ENCODE measurements at places on chromosomes 2 and 18. TPM values are rescaled to one million over a fixed set of nuclear protein-coding genes. Genes with fewer than 3 reads are reported as not detected.

NIFK gene
- 47.8 TPM for total RNA-seq

- H3K4me1 ChIP-seq = no peaks in the 10 kb centered on the region
- no peak overlapping the region for H3K4me3 ChIP-seq
- no peaks in the 10 kb centered on the region for H3K27me3 ChIP-seq
Observed at GRCh38 chr2:168730344-168730743, 72.1 kb upstream of the NOSTRIN start.

DNA sequence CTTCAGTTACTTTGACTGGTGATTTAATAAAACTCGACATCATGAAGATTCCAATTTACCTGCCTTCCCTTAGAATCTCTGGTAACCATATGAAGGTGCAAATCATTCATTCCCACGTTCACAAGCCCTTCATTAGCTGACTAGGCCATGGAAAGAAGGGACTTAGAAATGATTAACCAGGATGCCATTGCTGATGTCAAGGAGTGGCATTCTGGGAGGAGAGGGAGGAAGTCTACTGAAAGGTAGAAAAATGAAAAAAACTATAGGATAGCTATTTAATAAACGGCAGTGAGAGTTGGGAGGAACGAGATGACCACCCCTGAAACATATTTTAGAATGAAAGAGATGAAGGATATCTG, 1.4 kb downstream of the ATIC start:
- H3K4me3 ChIP-seq = no peak overlapping the region
- no peak overlapping the region for H3K27ac ChIP-seq
- H3K27me3 ChIP-seq = no peaks in the 10 kb centered on the region
- 0 out of 2 replicates have a peak, but pooled peaks cover 3% of the 10 kb centered on the region for H3K4me1 ChIP-seq
- peaks cover 4% of the 10 kb centered on the region for H3K36me3 ChIP-seq

SPATS2L gene
- 145 TPM for total RNA-seq

DNA sequence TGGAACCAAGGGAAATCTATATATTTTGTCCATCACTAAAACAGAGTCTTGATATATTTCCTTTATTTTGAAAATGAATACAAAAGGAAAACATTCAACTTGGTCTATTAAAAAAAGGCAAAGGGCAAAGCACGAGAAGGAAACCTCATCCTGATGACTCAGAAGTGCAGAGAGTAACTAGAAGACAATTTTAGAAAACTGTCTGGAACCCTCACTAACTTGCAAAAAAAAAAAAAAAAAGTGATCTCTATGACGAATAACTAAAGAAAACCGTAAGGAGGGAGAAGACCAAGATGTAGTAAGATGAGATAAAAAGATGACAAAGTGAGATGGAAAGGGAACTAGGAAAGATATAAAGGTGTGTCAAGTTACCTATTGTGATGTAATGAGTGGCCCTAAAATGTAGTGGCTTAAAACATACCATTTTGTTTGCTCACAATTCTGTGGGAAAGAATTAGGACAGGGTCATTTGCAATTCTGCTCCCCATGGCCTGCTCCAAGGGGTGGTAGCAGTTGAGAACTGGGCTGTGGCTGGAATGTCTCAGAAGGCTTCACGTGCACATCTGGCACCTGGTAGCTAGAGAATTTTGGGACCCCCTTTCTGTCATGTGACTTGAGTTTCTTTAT, 303.0 kb downstream of the DYSF start:
- no peak overlapping the region for H3K4me3 ChIP-seq
- H3K27me3 ChIP-seq = no peaks in the 10 kb centered on the region
- no peaks in the 10 kb centered on the region for H3K36me3 ChIP-seq
- no peak overlapping the region for H3K27ac ChIP-seq
- H3K4me1 ChIP-seq = peaks cover 6% of the 10 kb centered on the region

CD226 gene
- total RNA-seq = 1.1 TPM

GRCh38 chr2:163119966-163120365, 281.4 kb upstream of the KCNH7 start:
- H3K36me3 ChIP-seq = no peaks in the 10 kb centered on the region
- DNase-seq = no peak
- no peak overlapping the region for H3K4me3 ChIP-seq
- no peak overlapping the region for H3K27ac ChIP-seq
- no peaks in the 10 kb centered on the region for H3K4me1 ChIP-seq
- no peaks in the 10 kb centered on the region for H3K27me3 ChIP-seq

MEX3C gene
- 42.8 TPM for total RNA-seq

DNA sequence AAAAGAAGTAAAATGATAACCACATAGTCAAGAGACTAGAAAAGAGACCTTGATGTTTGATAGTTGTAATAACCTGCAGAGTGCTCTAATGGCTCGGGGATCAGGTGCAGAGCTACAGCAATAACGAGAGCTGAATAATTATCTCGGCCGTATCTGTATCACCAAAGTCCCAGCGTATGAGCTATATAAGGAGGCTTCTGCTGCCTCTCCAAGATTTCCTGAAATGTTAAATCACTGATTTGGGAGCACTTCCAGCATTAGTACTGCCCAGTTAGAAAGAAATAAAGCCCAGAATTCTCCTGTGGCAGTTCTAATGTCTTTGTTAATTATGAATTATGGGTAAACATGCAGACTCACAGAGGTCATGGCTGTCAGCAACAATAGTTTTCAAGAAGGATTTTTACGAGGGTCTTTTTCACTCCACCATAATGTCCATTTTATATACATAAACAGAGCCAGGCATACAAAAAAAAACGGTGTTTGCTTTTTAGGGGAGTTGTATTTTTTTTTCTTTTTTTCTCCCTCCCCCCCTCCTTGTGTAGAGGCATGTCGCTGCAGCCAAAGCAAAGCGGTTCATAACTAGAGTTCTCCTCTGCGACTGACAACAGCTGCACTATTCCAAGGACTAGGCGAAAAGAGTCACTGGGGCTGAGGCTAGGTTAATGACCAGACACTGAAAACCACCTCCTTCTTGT, 168.3 kb upstream of the VRK2 start:
- no peaks in the 10 kb centered on the region for H3K27me3 ChIP-seq
- H3K4me3 ChIP-seq = no peak overlapping the region
- H3K4me1 ChIP-seq = no peaks in the 10 kb centered on the region
- no peak overlapping the region for H3K27ac ChIP-seq
- H3K36me3 ChIP-seq = no peaks in the 10 kb centered on the region

GRCh38 chr2:130363479-130363878, 7.6 kb downstream of the PTPN18 start:
- no peak for DNase-seq
- H3K27ac ChIP-seq = no peak overlapping the region
- H3K27me3 ChIP-seq = no peaks in the 10 kb centered on the region
- no peak overlapping the region for H3K4me3 ChIP-seq
- no peaks in the 10 kb centered on the region for H3K4me1 ChIP-seq
- H3K36me3 ChIP-seq = no peaks in the 10 kb centered on the region

CD8B gene
- total RNA-seq = not detected

DNA sequence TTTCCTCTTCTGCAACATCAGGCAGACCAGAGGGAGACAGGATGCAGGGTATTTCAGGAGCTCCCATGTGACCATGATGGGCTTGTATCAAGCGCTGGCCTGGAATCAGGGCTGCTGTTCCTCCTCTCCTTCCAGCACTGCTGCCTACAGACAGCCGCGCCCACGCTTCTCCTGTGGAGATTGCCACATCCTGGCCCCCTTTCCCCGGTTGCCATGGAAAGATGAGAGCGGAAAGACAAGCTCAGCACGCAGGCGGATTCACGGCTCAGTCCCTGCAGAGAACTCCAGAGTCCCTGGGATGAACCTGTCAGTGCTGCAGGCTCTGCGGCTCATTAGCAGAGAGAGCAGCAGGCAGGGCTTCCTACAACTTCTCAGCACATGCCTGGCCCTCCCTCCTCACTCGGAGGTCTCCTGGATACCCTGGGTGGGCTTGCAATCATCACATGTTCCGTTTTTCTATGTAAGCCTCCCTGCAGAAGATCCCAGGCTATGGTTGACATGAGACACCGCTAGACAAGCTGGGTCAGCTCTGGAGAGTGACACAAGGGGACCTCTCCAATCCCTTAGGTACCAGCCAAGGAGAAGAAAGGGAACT, 497.8 kb upstream of the MYT1L start:
- H3K27me3 ChIP-seq = no peaks in the 10 kb centered on the region
- DNase-seq = no peak
- no peaks in the 10 kb centered on the region for H3K4me1 ChIP-seq
- H3K27ac ChIP-seq = no peak overlapping the region

SCYGR6 gene
- total RNA-seq = not detected

DNA sequence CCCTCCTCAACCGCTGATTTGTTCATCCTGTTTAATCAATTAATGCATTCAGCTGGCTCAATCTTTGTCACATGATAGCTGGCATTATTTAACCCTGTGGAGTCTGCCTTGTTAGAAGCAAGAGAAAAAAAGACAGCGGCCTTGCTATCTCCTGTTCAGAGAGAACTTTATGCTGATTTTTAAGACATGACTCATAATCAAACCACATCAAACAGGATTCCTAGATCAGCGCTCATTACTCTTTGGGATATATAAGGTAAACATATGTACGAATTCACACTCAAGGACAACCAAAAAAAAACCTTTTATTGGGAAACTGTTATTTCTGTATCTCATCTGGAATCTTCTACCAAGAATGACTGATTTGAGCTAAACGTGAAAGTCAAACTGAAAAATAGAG, 195.1 kb downstream of the C1D start:
- peaks cover 10% of the 10 kb centered on the region for H3K4me1 ChIP-seq
- H3K4me3 ChIP-seq = no peak overlapping the region
- DNase-seq = peak; percentile 69

DNA sequence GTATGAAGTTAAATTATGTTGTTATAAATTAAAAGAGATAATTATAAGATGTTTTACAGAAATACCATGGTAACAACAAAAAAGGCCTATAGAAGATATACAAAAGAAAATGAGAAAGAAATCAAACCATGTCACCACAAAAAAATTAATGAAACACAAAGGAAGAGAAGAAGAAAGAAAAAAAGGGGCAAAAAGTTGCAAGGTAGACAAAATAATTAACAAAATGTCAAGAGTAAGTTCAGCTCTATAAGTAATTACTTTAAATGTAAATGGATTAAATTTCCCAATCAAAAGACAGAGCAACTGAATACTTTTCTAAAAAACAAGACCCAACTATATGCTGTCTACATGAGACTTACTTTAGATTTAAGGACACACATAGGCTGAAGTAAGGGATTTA, 378.4 kb upstream of the FSHR start:
- no peaks in the 10 kb centered on the region for H3K36me3 ChIP-seq
- no peaks in the 10 kb centered on the region for H3K4me1 ChIP-seq
- DNase-seq = no peak
- H3K27ac ChIP-seq = no peak overlapping the region

- H3K4me3 ChIP-seq = no peak overlapping the region
- H3K4me1 ChIP-seq = peaks cover 5% of the 10 kb centered on the region
- H3K27me3 ChIP-seq = no peaks in the 10 kb centered on the region
Observed at GRCh38 chr2:235701206-235701981, 207.6 kb downstream of the AGAP1 start.

Data from IMR-90 (cell line).